Stimulated activated CD4-positive, alpha-beta T cell treated with anti-CD3 and anti-CD28 coated beads, TNF-alpha, amount 100 ng/mL, for 24 hours (primary cell): ENCODE measurements at places on chromosomes 16 and 17.

GRCh38 chr16:31371619-31372484, 16.9 kb downstream of the ITGAX start:
- DNase-seq: no peak

GRCh38 chr17:19248151-19248927, 11.2 kb downstream of the EPN2 start:
- DNase-seq: no peak

DNA sequence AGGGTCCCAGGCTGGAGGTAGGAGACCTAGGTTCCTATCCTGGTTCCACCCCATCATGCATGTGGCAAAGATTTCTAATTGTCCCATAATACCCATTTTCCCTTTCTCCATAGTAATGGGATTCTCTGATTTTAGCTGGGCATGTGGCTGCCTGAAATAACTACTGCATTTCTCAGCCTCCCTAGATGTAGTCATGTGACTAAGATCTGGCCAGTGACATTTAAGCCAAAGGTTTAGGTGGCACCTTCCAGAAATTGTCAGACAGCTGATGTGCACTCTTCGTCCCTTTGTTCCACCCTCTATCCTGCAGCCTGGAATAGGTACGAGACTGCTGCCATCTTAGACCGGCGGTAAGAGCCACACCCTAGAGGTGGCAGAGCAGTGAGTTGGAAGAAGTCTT, 8.2 kb downstream of the NXPH3 start:
- no peak for DNase-seq

DNA sequence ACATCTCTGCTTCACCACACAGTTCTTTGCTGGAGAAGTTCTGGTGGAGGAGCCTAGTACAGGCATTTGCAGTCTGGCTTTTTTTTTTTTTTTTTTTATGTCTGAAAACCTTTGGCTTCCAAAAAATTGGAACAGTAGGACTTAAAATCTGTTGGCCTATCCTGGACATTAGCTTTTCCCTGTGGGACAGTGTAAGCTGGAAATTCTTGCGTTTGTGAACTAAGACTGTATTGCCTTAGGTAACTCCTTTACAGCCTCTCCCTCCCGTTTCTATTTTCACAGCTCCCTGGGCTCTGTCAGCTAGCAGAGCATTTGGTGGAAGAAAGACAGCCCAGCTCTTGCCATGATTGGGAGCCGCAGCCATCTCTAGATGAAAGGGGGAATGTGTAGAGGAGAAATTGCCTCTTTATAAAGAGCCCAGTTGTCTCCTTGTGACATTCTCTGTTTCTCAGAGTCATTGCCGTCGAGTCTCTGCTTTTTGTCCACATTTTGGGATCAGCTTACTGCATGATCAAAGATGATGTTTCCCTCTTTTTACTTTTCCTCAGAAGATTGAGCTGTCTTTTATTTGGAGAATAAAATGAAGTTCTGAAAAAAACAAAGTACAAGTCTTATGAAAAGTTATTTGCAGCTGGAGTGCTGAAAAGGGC, 227.5 kb downstream of the SPECC1 start:
- DNase-seq: no peak

DNA sequence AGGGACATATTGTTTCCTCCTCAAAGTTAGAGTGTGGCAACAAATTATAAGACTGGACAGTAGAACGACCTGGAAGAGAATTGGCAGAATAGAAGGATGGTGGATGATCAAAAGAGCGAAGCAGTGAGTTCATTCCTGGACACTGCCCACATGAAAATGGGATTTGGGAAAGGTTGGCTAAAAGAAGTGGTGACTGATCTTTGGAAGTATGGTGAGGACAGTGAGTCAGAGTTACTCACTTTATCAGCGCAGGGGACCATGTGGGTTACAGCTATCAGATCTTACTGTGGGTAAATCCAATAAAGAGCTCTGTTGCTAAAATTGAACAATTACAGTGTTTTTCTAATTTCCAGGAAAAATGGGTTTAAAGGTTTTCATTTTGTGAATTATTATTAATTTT, 2.7 kb upstream of the TANC2 start:
- no peak for DNase-seq

DNA sequence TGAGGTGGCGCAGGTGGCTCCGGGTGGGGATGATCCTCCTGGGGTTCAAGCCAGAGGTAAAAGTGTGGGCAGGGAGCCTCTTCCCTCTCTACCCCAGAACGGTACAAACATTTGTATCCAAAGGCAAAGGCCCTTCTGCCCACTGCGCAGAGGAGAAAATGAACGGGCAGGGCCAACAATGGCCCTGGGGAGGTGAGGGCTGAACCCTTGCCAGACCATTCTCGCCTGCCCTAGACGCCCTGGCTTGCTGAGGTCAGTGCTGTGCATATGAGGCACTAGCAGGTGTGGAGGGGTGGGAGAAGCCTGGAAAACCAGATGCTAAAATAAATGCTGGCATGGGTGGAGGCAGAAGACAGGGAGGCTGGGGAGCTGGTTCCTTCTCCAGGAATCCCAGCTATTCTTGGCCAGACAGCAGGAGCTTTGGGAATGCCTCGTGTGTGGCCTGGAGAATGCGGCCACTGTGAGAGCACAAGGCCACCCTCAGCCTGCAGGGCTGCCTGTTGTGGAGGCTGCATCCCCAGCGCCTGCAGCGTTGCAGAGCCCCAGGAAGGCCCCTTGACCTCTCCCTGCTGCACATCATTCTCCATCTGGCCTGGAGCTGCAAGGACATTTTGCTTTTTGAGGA, 4.5 kb downstream of the C17orf50 start:
- no peak for DNase-seq

GRCh38 chr17:40197550-40197949, 20.3 kb downstream of the RAPGEFL1 start:
- DNase-seq: no peak

- no peak for DNase-seq
Observed at GRCh38 chr17:39099663-39100286, 51.7 kb downstream of the PLXDC1 start.

DNA sequence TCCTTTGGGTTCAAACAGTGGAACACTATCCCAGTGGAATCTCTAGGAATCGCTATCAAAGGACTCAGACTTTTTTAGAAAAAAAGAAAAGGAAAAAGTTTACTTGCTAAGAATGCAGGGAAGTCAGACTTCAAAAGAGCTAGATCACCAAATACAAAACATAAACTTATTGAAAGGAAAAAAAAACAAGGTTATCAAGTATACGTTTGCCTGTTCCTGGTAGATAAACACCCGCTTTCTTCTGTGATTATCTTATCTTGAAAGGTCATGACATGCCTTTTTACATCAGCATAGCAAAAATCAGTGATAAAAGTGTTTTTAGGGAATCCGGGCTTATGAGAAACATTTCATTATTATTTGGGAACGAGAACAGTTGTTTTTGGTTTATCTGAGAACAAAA, 129.3 kb upstream of the TMEM97 start:
- no peak for DNase-seq

DNA sequence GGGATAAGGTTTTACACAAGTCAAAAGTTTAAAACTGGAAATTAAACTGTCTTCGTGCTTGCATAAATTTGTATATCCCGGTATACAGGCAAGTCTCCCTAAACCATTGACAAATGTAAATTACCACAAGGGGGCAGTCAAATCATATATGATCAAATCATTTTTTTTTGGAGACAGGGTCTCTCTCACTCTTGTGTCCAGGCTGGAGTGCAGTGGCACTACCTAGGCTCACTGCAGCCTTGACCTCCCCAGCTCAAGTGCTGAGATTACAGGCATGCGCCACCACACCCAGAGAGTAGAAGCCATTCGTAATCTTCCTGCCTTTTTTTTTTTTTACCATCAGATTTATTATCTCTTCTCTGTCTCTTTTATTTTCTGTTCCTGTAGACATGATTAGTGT, 18.5 kb downstream of the TOP2A start:
- DNase-seq: no peak
